Left kidney (tissue), 8 donors: ENCODE measurements at places on chromosomes 4 and X. TPM values are rescaled to one million over a fixed set of nuclear protein-coding genes. Genes with fewer than 3 reads are reported as not detected.

Gene MAGEA10
- not detected for polyA plus RNA-seq

Gene GLUD2
- polyA plus RNA-seq = 5.6 TPM

Gene SMIM10
- polyA plus RNA-seq = 10.5 TPM

Gene AVPR2
- polyA plus RNA-seq = 2.0 TPM

Gene SSX1
- polyA plus RNA-seq = not detected

Gene SHROOM4
- polyA plus RNA-seq = 22.0 TPM

Gene CSAG2
- not detected for polyA plus RNA-seq

Gene FAM53A
- 1.4 TPM for polyA plus RNA-seq

Gene NLRP2B
- polyA plus RNA-seq = 0.12 TPM

Gene CEP135
- 29.3 TPM for polyA plus RNA-seq

Gene PAGE1
- polyA plus RNA-seq = not detected

Gene VCX
- not detected for polyA plus RNA-seq

Gene SLC9B1
- 3.4 TPM for polyA plus RNA-seq

Gene ADH1B
- polyA plus RNA-seq = 16.7 TPM

Gene ZNF732
- 4.9 TPM for polyA plus RNA-seq

Gene HSD17B13
- polyA plus RNA-seq = 0.71 TPM

Gene TKTL2
- polyA plus RNA-seq = not detected

- no peak for DNase-seq
Observed at GRCh38 chr4:148141501-148141900, 300.7 kb downstream of the NR3C2 start.

- DNase-seq = no peak
Observed at GRCh38 chr4:108314900-108315589, 146.3 kb upstream of the LEF1 start.

GRCh38 chr4:151614561-151614960, 146.2 kb downstream of the GATB start:
- DNase-seq = no peak

DNA sequence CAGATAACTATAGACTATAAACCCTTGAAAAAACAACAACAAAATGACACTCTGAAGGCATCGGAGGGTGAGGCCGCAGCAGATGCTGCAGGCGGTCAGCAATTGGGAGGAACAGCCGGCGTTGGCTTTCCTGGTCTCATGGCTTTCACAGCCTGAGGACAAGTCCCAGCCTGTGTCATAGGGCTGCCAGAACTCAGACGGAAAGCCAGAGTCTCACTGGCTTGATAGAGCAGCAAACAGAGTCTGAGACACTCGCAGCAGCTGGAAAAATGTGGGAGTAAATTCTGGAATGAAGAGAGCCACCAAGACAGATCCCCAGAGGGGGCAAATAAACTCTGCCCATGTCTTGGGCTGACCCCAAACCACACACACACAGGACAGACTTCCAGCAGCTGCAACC, 86.3 kb downstream of the PPP2R2C start:
- no peak for DNase-seq

- peak; percentile 20 for DNase-seq
Observed at GRCh38 chrX:118644378-118644777, 83.0 kb upstream of the IL13RA1 start.

DNA sequence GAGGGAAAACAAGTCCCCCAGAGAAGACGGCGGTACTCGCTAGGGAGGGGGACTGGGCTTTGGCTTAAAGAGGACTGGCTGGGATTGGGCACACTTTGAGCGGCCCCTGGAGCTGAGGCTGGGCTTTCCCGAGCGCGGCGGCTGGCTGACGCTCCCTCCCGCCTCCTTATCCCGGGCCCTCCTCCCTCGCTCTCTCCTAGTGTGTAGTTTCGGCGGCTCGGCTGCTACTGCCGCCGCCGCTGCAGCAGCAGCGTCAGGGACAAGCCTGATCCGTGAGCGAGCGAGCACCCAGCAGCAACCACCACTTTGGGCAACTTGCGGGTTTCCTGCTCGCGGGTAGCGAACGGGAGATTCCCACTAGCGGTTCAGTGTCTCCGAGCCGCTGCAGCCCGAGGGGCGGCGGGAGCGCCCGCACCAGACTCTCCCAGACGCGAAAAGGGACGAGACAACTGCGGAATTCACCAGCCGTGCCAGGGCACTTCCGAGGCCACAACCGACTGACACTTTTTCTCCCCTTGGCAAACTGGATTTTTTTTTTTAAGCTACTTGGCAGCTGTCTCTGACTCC, 632 bp upstream of the PCDH7 start:
- DNase-seq = peak; percentile 67

DNA sequence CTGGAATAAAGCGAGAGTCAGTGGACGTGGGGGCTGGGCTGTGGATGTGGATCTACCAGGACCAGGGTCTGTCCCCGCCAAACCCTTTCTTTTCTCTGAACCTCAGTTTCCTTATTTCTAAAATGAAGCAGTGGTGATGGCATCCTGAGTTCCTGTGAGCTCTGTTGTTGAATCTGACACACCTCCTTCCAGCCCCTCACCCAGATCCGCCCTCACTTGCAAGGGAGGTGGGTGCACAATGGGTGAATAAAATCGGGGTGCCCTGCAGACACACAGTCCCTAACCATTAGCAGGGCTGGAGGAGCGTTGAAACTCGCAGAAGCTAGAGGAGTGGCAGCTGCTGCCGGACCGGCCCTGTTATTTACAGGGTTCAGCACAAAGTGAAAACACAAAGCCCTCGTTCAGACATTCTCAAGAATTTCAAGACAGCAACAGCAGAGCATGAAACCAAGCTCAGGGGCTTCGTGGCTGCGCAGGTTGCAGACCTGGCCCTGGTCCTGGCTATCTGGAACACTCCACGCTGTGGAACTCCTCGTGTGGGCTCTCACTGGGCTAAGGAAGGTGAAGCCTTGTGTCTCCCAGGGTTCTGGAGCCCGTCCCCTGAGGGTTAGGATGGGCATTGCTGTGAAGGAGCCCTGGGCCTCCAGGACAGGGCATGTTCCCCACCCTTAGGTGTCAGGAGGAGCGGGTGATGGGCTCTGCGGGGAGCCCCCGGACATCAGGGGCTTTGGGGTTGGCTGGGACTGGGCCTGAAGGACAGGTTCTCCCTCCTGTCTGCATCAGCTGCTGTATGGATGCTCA, 42.9 kb downstream of the PSAPL1 start:
- no peak for DNase-seq

DNA sequence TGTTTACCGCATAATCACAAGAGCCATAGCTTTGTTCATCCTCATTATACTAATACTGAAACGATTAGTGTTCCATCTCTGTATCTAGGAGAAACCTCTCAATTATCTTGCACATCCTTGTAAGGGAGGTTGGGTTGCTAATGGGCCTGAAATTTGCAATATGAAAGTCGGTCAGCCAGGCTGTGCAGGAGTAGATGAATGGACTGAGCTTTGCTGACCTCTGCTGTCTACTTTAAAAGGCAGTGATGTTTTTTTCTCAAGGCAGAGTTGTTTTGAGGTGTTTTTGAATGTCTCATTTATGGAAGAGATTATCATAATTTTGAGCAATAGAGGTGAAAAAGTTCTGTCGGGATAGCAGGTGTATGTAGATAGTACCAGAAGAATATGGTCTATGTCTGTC, 47.9 kb upstream of the LINC00632 start:
- no peak for DNase-seq

DNA sequence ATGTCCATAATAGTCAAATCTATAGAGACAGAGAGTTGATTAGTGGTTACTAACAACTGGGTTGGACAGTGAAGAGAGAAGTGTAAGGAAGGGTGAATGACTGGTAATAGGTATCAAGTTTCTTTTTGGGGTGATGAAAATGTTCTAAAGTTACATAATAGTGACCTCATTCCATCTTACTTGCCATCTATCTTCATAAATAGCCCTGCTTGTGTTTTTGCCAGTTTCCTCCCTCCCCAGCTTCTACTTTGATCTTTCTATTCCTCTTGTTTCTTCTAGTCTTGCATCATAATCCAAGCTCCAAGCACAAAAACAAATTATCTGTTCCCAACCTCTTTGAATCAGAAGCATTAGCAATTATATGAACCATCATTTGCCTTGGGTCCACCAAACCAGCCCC, 40.2 kb upstream of the TET2 start:
- DNase-seq = no peak

- peak; percentile 35 for DNase-seq
Observed at GRCh38 chrX:152926279-152926678, 28.4 kb downstream of the ZNF185 start.

DNA sequence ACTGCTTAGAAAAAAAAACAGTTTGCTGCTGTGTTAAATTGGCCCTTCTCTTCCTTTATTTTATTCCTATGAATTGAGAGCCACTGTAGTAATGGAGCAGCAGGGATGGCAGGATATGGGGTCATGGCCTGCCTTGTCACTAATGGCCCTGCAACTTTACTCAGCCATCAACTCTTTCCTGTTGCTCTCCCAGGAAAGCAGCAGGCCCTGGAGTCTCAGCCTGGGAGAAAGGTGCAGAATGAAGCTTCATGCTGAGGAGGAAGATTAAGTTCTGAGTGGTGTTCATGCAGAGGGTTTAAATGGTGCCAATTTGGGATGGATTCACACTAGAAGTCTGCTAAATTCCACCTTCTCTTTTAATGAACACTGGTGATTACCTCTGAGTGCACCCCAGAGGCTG, 285.6 kb downstream of the GPAT3 start:
- no peak for DNase-seq

DNA sequence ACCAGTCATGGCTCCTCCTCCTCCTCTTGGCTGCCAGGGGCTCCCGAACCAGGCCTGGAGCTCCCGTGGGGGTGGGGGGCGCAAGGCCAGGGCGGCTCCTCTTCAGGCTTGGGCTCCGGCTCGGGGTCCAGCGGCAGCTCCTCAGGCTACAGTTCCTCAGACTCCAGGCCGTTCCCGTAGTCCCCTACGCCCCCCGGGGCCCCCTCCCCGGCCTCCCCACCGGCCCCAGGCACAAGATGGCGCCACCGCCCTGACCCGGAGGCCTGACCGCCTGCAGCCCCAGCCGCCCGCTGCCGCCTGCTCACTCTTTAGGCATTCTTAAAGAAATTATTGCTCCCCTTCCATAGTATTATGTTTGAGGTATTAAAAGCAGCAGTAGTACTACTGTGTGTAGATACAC, 54.5 kb downstream of the TAF1 start:
- no peak for DNase-seq

- no peak for DNase-seq
Observed at GRCh38 chr4:1166509-1167243, 5.7 kb downstream of the SPON2 start.

- DNase-seq = no peak
Observed at GRCh38 chr4:3655485-3655884, 110.7 kb upstream of the ADRA2C start.

- no peak for DNase-seq
Observed at GRCh38 chr4:37693450-37694190, 7.4 kb upstream of the RELL1 start.

GRCh38 chr4:6426571-6427438, 45.6 kb downstream of the PPP2R2C start:
- no peak for DNase-seq

- no peak for DNase-seq
Observed at GRCh38 chrX:26100421-26100920, 37.7 kb upstream of the MAGEB18 start.

GRCh38 chrX:18985186-18985435, 1.2 kb upstream of the PHKA2 start:
- DNase-seq = no peak

DNA sequence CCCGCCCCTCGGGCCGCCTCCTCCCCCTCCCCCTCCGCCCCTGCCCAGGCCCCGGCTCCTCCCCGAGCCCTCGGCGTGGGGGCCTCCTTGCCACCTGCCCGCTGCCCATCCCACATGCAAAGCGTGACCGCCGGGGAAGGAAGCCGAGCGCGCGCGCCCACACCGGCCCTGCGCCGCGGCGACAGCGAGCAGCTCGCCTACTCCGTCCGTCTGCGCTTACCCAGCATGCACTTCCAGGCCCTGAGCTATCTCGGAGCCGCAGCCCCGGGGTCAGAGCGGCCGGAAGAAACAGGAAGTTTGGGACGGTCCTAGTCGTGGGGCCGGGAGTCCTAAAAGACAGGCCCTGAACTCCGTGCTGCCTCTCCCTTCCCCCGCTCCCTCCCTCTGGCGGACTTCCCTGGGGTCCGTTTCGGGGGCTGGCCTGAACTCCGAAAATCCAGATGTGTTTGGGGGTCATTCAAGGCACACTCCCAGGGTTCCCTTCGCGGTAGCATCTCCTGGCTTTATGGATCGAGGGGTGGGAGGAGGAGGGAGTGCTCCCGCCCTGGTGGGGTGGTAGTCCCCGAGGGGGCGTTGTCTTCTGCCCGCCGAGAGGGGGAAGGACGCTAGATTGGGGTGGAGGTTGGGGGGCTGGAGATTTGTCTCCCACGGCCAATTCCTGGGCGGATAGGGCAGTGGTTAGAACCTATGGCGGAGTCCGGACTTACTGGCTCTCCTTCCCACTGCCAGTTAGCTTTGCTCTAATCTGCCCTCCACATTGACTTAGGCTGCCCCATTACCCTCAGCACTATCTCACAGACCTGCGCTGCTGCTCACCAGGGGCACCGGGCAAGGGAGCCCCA, 25.0 kb upstream of the BCORL1 start:
- DNase-seq = no peak

GRCh38 chr4:119543187-119543586, 85.4 kb downstream of the PDE5A start:
- DNase-seq = no peak

- DNase-seq = no peak
Observed at GRCh38 chr4:53161051-53161786, 204.6 kb downstream of the SCFD2 start.

GRCh38 chrX:83510510-83511062, 2.5 kb downstream of the POU3F4 start:
- no peak for DNase-seq

DNA sequence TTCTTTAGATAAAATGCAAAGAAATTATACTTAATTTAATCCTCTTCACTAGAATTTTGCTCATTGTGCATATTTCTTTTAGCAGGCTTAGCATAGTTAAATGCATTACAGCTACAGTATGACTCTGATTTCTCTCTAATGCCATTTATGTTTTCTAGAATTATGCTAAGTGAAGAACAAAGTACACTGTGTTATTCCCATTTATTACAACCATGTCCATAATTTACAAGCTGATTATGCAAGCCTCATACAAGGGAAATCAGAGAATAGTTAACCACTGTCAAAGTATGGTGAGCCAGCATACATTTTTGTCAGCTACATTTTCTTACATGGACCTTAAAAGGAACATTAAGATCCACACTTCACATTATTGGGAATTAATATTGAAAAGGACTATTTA, 99.1 kb downstream of the MAB21L2 start:
- DNase-seq = no peak

GRCh38 chr4:109251396-109251795, 51.1 kb downstream of the COL25A1 start:
- DNase-seq = no peak

DNA sequence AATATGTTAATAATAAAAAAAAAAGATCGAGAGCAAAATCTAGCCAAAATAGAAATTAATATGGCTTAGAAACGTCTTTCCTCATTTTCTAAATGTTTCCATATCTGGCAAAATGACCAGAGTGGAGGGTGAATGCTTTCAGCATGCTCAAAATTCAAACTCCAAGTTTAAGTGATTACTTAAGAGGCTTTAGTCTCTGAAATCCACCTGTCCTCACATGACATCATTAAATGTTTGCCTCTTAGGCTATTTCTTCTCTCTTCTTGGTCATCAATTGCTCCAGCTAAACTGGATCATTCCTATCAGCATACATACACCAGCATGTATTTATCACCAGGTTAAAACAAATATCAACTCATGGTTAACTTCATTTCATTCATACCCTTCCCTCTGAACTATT, 54.5 kb upstream of the ATXN3L start:
- DNase-seq = no peak
